ENCODE measurements at places on chromosomes 4 and X. TPM values are rescaled to one million over a fixed set of nuclear protein-coding genes. Genes with fewer than 3 reads are reported as not detected.
A peak's percentile ranks its signal among the peaks of the same experiment; 100 is the strongest.

- DNase-seq: no peak
Observed at GRCh38 chrX:9816084-9816700, 30.0 kb downstream of the SHROOM2 start.

DNA sequence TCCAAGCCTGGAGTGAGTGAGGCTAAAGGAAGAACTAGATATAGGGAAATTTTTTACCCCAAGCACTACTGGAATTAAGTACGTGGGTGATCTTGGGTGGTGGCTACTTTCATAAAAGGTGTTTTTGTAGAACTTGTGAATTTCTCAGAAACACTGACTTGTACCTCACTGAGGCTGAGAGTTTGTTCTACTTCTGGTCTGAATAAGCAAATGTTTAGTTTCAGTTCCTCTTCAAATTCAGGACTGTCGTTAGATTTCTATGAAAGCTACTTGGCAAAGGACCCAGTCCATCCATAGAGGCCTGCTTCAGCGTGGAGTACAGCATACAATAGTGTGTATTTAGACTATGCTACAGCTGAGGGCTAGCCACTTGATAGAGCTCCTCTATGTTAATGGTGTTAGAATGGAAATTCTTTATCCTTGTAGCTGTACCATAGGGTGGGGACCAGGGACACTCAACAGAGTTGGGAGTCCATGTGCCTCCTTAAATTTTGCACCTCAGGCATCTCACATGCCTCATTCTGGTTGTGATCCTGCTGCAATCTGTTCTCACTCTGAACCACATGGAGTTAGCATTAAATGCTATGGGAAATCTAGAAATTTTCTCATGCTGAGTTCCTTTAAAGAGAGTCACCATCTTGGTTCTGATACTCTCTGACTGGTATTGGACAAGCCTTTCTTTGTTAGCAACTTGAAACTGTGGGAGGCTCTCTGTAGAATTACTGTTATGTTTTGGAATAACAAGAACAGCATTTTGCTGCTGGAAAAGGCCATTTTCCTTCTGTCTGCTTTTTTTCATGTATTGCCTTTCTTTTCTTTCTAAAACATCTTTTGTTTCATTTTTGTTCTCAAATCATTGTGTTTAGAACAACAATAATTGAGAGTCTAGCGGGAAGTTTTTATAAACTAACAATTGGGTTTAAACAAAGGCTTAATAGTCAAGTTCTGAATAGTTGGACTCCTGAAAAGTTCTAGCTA lies 86.8 kb downstream of the PDGFRA start:
- DNase-seq: no peak

DNA sequence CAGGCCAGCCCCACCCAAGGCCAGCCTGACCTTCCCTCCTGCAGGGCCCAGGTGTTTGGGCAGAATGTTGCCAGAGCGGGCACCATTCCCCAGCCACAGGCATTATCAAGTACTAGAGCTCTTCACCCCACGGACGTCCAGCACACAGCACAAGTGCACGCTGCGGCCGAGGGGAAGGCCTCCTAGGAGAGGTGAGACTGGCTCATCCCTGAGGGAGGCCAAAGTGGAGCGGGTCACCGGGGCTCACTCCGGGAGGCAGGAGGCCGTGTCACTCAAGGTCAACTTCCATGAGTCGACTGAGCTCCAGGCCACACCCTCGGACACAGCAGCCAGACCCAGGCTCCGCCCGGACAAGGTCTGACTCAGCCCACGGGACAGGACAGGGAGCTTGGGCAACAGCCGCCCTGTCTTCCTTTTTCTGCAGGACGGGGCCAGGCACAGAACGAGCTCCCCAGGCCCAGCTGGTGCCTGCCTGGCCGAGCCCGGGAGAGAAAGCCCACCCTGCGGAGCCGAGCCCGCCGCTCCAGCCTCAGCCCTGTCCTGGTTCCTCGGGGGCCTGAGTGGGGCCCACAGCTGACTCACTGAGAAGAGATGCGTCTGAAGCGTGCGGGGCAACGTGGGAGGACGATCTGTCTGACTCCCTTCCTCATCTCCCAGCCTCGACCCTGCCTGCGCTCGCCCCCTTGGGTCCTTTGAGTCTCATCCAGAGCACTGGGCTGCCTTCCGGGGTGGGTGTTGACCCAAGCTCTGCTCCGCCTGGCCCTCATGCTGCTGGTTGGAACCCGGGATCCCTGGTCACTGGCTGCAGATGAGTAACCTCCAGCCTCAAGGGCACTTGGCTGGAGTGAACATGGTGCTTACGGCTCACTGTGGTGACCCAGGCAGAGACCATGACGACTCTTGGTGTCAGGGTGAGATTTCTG lies 1.6 kb downstream of the SLC49A3 start:
- DNase-seq: peak; percentile 93

DNA sequence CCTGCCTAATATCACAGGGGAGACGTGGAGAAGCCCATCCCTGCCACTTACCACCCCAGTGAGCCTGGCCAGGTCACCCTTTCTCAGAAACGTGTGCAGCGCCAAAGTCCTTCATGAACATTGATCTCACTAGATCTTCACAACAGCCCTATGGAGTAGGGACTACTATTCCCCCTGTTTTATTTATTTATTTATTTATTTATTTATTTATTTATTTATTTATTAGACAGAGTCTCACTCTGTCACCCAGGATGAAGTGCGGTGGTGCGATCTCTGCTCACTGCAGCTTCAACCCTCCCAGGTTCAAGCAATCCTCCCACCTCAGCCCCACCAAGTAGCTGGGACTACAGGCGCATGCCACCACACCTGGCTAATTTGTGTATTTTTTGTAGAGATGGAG lies 61.8 kb downstream of the PPP2R2C start:
- no peak for DNase-seq

- peak; percentile 26 for DNase-seq
Observed at GRCh38 chrX:96685210-96686099, 813 bp downstream of the DIAPH2 start.

DNA sequence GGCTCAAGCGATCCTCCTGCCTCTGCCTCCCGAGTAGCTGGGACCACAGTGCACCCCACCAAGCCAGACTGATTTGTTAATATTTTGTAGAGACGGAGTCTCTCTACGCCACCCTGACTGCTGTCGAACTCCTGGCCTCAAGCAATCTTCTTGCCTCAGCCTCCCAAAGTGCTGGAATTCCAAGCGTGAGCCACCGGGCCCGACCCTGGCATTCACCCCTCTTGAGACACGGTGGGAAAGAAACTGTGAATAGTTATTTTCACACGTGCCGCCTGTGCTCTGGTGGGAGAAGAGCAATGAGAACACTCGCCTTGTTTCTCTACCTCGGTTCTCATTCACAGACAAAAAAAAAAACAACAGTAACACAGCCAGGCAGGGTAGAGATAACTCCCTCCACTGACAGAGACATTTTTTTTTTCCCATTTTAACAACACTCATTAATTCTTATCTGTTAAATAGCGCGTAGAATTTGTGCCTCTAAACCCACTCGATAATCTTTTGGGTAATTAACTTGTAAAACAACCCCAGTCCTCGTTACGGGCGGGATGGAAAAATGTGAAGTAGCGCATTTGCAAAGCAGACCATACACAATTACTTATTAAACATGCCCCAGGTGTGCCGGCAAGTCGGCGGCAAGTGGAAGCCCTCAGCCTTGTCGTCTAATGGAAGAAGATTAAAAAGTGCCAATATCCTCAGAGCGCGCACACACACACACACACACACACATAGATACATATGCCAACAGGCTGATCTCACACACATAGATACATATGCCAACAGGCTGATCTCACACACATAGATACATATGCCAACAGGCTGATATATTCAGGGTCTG lies 103.3 kb downstream of the DHRSX start:
- no peak for DNase-seq

DNA sequence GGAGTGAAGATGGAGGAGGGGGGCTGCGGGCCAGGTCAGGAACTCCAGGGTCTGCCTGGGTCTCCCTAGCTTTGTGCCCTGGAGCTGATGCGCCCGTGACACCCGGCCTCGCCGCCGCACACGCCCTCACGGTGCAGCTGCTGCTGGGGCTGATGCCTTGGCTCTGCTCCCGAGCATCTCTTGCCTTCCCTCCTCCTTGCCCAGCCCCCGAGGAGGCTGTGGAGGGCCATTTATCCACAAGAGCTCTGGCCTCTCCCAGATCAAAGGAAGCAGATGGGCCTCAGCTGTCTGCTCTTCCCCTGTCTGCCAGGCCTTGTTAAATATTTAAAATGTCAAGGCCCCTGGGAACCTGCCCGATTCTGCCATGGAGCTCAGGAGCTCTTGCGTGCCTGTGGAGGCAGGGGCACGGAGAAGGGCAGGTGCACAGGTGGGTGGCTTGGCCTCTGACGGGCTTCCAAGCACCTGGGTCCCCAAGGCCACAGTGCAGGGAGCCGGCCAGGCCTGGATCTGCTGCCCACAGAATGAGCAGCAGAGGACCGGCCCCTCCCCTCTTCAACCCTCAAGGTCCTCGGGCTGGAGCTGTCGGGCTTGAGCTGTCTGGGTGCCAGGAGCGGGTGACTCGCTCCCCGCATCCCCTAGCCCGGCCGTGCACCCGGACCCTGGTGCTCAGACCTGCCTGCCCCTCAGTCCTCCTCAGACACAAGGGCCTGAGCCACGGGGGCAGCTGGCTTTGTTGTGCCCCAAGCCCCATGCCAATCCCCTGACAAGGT lies 20.3 kb downstream of the ATP2B3 start:
- no peak for DNase-seq

DNA sequence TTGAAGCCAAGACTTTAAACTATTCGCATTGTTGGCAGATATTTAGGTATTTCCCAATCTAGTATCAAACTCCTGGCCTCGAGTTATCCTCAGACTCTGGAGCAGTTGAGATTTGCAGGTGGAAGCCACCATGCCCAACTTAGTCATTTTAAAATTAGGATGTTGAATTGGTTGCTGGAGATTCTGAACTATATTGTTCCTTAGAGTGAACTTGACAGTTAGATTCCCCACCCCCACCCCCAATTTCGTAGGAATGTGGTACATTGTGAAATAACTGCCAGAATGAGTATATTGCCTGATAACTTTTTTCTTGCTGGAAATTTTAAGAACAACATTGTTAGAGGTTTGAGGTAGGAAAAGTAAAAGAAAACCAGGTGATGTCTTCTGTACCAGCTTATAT lies 2.3 kb downstream of the NOCT start:
- DNase-seq: no peak

DNA sequence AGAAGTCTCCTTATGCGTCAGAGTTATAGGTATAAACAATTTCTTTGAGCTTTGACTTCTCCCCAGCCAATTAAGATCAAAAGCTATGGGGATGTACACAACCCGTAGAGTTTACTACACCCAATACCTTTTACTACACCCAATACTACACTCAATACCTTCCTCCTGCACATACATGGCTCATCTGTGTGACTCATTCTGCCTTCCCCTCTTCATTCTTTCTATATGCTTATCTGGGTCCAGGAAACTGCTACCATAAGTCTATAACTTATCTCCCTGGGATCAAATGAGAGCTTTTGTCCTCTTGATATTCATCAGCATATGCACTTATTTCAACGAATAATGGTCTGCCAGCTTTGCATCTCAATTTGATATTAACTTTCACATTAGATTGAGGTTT lies 28.2 kb downstream of the ANKRD50 start:
- no peak for DNase-seq

DNA sequence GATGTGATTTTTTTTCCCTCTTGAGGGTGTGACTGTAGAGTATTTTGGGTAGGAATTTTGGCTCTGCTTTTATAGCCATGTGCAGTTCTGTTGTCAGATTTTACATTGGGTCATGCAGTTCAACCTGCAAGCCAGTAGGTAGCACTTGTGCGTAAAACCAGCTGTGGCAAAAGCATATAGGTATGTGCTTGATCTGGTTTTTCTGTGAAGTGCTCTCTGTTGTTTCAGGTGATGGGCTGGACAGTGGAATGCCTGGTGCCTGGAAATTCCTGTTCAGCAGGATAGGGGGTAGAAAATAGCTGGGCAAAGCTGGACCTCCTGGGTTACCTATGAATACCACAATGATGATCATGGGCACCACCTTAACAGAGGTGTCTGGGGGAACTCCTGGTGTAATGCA lies 584.2 kb upstream of the PCDH10 start:
- no peak for DNase-seq

DNA sequence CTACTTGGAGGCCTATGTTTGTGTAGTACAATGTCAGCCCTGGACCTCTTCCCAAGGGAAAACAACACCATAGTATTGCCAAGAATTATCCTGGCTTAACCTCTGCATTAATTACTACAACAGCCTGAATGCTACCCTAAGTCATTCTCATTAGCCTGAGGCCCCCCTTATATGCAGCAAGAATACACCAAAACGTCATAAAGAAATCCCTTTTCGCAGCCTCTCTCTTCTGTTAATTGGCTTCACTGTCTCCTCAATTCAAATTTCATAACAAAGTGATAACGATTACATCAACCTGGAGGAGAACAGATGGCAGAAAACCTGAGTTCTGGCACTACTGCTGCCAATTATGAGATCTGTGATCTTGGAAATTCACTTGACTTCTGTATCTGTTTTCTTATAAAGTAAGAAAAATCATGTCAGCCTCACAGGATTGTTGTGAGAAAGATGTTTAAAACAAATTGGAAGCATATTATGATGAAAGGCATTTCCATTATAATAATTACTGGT lies 1663.1 kb downstream of the STIM2 start:
- DNase-seq: no peak

DNA sequence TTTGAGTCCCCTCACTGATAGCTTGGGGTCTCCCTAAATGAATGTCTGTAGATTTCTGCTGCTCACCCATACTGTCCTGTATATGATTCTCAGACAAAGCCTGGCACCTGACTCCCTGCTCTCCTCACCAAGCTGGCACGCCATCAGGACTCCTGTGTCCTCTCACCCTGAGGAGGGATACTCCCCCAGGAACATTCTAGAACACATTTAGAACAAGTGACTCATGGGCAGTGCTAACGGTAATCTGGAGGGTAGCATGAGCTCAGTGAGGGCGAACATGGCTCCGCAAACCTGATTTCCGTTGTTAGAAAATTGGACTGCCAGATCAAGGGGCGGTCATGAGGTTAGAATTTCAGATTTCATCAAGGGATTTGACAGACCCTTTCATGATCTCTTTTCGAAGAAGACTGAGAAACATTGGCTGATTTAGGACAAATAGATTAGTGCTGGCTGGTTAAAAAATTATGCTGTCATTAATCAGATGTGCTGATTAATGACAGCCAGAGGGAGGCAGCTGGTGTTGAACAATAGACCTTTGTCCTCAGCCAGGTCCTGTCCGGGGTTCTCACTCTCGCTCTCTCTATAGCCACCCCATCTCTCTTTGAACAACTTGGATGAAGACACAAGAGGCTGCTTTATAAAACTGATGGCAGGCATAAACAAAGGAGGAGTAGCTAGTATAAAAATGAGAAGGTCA lies 244.3 kb downstream of the PTTG2 start:
- no peak for DNase-seq

DNA sequence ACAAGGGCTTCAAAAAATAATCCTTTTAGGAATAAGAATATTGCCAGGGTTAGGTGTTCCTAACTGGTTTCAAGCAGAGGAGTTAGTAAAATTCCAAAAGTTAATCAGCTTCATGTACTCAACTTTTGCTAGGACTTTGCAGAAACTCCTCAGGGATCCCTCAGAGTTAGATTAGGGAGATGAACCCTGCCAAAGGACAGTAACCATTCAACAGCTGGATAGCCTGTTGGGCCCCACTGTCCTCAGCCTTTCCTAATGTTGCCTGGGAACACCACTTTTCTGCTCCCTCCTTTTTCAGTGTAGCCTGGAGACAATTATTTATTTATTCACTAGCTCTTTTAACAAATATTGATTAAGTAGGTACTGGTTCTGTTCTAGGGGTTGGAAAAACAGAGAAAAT lies 53.8 kb downstream of the NFKB1 start:
- DNase-seq: no peak

GRCh38 chrX:102739657-102740056 lies 19.1 kb downstream of the GPRASP3 start:
- no peak for DNase-seq

TRAM1L1 gene
- 0.47 TPM for total RNA-seq

CT45A9 gene
- not detected for total RNA-seq

LRCH2 gene
- 5.2 TPM for total RNA-seq

BEX5 gene
- total RNA-seq: 1.4 TPM

CTAG2 gene
- total RNA-seq: not detected

OPRPN gene
- not detected for total RNA-seq

Measured in left cardiac atrium (tissue), 4 donors.